ENCODE measurements at places on chromosomes 7 and 10.
A peak's percentile ranks its signal among the peaks of the same experiment; 100 is the strongest.

GRCh38 chr10:22579826-22580225 lies 134.6 kb downstream of the PIP4K2A start:
- DNase-seq = no peak

DNA sequence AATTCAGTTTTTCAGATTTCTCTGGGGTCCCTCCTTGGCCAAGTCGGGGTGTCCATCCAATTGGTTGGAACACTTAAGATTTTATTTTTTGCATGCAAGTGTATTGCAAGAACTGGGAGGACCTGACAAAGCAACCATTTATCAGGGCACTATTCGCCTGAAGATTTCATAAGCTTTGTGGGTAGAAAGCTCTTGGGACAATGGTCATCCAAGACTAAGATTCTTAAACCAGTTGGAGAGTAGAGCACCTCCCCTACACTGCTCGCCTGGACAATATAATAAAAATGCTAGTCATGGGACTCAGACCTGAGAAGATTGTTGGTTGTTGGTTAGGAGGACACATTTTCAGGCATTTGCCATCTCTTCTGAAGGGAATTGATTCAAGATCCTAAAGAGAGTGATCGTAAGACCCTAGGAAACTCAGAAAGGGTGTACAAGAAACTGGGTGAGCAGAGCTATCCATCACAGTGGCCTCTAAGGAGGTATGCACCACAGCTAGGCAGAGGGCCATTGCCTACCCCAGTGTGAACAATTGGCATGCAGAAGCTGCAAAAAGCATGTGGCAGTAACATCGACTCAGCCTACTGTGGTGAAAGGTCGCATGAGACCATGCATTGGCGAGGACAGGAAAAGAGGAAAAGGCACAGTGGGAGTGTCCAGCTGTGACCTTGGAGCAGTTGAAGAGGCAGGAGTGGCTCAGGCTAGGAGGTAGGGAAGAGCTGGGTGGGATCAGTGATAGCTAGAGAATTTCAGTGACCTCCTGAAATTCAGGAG lies 1235.3 kb upstream of the AUTS2 start:
- DNase-seq = no peak

DNA sequence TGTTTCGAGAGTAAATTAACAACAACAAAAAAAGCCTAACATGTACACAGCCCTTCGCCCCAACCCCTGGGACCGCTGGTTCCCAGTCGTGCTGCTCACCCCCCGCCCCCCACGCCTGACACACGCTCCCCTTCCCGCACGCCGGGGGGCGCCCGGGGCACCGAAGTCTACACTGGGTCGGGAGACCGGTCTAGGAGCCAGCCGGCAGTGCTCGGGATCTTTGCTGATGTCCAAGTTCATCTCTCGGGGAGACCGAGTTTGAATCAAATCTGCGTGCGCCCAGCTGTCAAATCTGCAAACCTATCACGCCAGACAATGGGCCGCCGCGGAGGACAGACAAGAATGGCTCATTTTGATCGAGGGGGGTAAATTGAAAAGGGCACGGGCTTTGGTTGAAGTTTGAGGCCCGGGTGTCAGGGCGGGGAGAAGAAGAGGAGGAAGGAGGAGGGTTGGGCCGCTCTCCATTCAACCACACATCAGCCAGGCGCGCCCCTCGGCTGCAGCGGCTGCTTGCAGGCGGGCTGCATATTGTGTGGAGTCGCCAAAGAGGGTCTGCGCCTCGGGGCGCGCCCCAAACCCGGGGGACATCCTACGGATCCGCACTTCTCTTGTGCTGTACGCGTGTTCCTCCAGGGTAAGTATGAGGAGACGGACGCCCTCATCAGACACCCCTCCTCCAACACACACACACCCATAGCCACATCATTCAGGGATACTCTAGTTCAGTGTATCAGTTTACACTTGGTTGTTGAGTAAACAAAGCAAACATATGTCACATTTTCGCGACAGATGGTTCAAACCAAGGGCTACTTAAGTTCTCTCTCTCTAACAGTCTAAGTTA lies 1.3 kb upstream of the GFRA1 start:
- no peak for DNase-seq

DNA sequence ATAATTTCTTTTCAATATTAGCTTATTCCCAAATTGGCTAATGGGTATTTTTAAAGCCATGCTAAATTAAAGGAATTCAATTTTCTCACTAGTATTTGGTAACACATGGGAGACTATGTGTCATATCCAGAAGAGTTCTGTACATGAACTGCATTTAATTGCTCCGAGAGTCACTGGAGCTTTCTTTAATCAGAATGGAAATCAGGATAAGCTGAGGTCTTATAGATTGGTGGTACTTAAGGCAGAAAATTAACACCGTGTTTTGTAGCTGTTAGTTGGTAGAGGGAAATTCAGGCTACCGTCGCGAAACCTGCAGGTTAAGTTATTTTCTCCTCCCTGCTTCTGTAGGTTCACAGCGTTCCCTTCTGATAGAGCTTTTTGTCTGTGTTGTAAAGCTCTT lies at the start of gene WEE2:
WEE2 (plus strand) TSS at position 3 of the 400 bp plus-strand sequence. CDS start 406 bp downstream, outside the sequence.
- DNase-seq = no peak

DNA sequence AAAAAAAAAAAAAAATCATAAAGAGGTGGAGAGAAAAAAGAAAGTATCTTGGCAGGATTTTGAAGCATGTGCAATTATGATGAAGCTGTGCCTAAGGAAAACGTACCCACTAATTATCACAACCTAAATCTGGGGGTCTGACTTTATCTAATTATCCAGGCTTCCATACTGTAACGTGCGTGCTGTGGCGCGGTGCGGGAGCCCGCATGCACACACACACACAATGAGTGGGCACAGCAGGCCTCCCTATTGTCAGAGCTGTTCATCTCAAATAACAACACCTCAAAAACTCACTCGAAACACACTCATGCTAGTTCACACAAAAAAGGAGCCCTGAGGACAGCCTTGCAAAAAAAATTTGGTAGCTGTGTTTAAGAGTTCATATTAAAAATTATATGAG lies 31.9 kb downstream of the BEND7 start:
- DNase-seq = no peak

DNA sequence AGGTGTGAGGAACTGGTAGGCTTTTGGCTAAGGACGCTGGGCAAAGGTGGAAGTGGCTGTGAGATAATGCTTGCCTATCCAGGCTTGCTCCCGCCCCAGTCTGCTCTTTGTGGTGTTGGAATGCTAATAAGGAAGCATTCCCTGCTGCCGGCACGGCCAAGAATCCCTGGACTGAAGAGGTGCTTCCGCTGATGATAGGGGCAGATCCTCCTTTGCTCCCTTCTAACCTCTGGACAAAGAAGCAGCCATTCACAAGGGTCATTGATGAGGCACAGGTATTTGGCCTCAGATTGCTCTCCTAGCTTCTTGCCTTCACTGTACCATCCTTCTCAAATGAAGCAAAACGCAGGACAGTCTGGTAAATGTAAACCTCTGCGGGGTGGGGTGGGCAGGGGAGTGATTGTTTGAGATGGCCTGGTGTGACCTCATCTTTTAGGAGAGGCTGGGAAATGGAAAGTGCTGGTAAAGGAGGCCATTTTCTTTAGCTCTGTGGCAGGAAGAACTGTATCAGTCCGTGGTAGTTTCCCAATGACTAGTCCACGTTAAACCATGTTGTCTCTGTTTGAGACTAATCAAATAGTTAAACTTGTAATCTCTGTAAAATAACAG lies 1.7 kb downstream of the PGAM1 start:
- no peak for DNase-seq

DNA sequence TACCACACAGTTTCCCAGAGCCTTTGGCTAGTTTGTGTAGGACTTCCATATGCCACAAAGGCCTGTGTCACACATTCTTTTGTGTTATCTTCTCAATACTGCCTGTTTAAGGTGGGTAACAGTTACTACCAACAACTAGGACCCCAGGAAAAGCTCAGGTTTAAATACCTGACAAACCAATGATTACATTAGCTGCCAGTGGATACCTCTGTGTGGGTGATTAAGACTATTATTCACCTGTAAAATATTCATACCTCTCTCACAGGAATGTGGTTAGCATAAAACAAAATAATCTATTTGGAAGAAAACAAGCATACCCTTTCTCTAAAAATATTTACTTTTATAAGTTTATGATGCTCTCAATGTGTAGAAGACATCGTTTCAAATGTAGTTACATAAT lies 1007.7 kb downstream of the NRG3 start:
- no peak for DNase-seq

DNA sequence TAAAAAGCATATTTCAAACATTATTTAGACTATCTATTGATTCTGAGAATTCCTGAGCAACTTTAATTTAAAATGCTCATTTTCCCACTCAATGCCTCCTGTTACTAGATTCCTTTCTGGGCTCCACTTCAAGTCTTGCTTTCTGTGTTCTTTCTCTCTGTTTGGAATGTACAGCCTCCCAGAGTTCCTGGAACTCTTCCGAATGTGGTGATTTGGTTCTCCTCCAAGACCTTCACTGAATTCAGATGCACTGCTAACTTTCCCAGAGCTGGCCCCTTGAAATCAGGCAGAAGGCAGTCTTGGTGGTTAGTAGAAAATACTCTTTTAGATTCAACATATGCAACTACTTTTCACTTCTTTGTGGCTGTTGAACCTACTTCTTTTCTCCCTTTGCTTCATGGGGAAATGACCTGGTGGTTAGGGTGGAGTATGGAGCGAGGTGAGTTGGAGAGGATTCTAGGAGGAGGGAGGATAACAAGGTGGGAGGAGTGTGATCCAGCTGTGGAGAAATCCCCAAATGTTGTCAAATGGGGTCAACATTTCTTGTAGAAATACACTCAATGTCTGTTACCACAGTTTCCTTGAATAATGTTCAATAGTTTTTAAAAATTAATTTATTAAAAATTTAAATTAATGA lies 27.9 kb upstream of the CCDC7 start:
- peak; percentile 96 for DNase-seq

DNA sequence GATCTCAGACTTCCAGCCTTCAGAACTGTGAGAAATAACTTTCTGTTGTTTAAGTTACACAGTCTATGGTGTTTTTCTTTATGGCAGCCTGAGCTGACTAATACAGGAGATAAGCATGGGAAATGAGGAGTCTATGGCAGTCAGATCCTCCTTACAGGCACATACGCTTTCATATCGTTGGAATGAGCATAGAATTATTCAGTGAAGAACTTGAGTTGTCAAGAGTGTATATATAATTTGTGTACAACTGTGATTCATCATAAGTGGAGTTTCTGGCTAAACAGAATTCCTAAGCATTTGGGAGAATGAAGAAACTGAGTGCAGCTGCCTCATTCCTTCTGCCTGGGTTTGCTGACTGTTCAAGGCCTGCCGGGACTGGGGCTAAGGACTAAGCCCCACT lies 516.7 kb downstream of the ADRA2A start:
- no peak for DNase-seq

DNA sequence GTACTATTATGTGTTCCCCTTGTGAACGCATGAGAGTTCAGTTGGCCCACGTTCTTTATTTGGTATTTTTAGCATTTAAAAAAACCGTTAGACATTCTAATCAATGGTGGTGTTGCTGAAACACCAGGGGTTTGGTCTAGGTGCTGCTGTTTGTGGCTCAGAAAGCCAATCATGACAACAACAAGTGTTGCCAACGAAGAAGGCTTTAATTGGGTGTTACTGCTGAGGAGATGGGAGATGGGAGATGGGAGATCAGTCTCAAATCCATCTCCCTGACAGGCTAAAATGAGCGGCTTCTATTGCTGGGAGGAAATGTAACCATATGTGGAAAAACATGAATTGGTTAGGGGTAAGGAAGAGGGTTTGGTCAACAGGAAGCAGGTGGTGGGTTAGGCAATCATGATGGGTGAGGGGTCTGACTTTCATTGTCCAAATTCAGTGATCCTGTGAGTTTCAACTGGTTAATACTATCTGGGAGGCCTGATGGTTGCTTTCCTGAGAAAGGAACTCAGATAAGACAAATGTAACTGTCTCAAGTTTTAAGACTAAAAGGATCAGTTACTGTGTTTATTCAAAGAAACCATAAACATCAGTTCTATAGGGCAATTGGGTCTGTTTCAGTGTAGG lies 4.6 kb upstream of the ZNF425 start:
- DNase-seq = no peak

Measured in fibroblast of skin of left quadriceps (primary cell).